ENCODE measurements at places on chromosomes 7 and 10. TPM values are rescaled to one million over a fixed set of nuclear protein-coding genes. Genes with fewer than 3 reads are reported as not detected.
A peak's percentile ranks its signal among the peaks of the same experiment; 100 is the strongest.

ZNF518A gene
- 6.2 TPM for total RNA-seq

FAM241B gene
- 2.1 TPM for total RNA-seq

- DNase-seq = no peak
These were observed 10.0 kb downstream of the ZCCHC24 start for GRCh38 chr10:79435271-79436065.

- DNase-seq = peak; percentile 71
These were observed 80.7 kb upstream of the EMX2 start for GRCh38 chr10:117461766-117462423.

DENND2A gene
- total RNA-seq = 10.5 TPM

DNA sequence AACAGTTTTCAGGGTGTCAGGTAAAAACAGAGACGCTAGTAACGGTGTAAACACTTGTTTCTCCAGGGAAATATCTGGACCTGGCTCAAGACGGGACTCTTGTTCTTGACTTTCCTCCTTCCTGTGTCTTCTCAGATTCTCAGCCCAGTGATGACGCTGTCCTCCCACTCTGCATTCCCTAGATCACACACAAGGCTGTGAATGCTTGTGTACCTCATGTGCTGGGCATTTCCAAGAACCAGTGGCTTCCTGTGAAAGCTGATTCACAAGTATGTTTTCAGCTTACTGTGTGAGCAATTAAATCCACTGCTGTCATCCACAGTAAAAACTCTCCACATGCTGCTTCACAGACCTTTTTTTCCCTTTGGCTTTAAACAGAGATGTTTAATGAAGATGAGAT, 193.8 kb upstream of the DPP6 start:
- DNase-seq = no peak

GIMAP1 gene
- 5.6 TPM for total RNA-seq

GRCh38 chr7:30475580-30475979, 3.0 kb downstream of the NOD1 start:
- peak; percentile 56 for DNase-seq

DNTT gene
- total RNA-seq = not detected

DNA sequence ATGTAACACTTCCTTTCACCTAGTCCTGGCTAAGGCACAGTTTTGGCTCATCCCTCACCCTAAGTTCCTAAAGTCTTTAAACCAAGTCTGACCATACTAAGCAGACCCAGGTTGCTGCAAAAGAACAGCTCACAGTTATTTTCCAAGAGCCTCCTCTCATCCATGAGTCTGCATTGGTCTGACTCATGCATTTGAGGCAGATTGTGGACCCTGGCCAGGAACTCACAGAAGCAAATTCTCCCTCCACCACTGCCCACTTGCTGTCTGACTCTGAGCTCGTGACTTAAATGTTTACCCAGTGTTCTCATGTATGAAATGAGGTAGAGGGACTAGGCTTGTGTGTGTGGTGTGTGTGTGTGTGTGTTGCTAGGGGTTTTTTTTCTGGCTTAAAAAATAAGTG, 1272.8 kb downstream of the TYW1 start:
- DNase-seq = no peak

DNA sequence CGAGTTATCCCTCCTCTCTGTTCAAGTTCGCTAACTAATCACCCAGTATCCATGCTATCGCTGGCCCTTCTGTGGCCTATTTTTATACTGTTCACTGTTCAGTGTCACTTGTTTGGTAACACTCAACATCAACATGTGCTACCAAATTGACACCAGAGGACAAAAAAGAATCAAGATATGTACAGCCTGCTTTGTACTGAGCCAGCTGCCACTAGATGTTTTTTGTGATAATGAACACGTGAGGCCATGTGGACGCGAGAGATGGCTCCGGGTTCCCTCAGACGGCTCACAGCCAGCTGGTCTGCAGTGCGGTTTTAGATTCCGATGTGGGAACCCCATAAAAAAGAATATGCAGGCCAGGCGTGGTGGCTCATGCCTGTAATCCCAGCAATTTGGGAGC, 21.2 kb downstream of the CAV1 start:
- DNase-seq = no peak

SLC26A3 gene
- total RNA-seq = not detected

GRCh38 chr7:123816916-123817315, 28.1 kb upstream of the HYAL4 start:
- no peak for DNase-seq

- no peak for DNase-seq
These were observed 263.6 kb upstream of the AUTS2 start for GRCh38 chr7:69334701-69335100.

GRCh38 chr7:127809261-127809702, 157.3 kb downstream of the SND1 start:
- DNase-seq = no peak

- no peak for DNase-seq
These were observed 5.2 kb downstream of the EGFR start for GRCh38 chr7:55023841-55024505.

DNA sequence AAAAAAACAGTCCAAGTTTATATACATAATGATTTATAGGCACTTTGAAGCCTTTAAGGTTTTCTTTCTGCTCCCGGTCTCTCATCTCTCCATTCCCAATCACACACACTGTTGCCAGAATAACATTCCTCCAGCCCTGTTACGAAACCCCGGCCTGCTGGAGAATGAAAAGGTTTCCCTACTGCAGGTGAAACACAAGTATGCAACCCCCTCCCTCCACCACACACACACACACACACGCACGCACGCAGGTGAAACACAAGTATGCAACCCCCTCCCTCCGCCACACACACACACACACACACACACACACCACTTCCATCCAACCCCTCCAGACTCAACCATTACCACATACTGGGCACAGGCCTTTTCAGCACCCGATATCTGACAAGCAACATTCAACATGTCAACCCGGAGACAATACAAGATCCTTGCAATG, 87.5 kb downstream of the PARD3 start:
- DNase-seq = no peak

DNA sequence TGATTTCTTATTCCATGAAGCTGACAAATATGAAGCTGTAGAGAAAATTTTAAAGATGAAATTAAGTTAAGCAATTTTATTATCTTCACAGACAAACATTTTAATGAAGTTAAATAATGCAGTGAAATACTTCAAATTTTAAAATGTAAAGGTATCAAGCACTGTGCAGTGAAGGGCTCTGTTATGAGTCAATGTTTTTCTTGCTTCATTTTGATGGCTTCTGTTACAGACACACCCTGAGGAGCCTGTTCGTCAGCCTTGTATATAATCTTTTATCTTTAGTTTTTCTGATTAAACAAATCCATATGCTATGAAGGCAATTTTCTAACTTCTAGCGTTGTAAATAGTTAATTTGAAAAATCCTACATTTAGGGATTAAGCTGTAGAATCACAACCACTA, 18.5 kb downstream of the VSTM2A start:
- no peak for DNase-seq

SYPL1 gene
- 68.5 TPM for total RNA-seq

- no peak for DNase-seq
These were observed 258.2 kb upstream of the GLI3 start for GRCh38 chr7:42495256-42495655.

MLXIPL gene
- 1.3 TPM for total RNA-seq

- DNase-seq = no peak
These were observed 301.3 kb downstream of the PHTF2 start for GRCh38 chr7:78099715-78100394.

Data from right atrium auricular region (tissue), 2 donors.